ENCODE measurements at places on chromosomes 4 and X. TPM values are rescaled to one million over a fixed set of nuclear protein-coding genes. Genes with fewer than 3 reads are reported as not detected.
A peak's percentile ranks its signal among the peaks of the same experiment; 100 is the strongest.

GRCh38 chr4:54228056-54228527 is 1.0 kb upstream of the PDGFRA start:
- DNase-seq, result peak; percentile 70

- DNase-seq, result no peak
Measured at GRCh38 chr4:76726176-76726575, 171.8 kb downstream of the SOWAHB start.

DNA sequence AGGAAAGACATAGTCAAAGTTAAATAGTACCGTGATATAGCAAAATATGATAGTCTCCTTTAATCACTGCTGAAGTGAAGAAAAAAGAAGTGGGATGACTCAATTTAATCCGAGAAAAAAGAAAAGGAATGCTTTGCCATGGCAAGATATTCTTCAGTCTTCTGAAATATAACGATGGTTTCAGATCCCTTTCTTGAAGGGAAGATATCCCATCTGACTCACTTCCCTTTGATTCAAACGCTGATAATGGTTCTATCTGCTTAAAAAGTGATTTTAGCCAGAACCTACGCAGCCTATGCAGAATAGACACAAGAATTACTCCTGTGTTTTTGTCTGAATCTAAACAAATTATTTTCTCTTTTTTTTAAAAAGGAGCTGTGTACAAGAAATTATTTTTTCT is 68.1 kb upstream of the FTHL17 start:
- DNase-seq, result no peak

- DNase-seq, result peak; percentile 62
Measured at GRCh38 chr4:1693131-1693896, 9.2 kb upstream of the FAM53A start.

DNA sequence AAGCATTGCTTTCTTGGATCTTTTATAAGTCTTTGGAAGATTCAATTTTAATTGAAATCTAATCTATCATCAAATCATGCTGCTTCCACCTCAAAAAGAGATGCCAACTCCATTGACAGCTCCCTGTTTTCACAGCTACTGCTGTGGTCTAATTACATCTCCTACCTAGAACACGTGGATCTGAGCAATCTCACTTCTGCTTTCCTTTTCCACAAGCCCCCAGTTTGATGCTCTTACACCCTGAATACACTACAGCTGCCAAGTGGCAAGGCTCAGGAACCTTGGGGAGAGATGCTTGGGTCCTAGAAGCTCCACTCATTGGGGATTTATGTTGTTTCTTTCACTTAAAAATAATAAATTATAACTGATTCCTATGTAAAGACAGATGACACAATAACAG is 172.0 kb downstream of the CFAP299 start:
- no peak for DNase-seq

The PF4V1 gene
- total RNA-seq, result not detected

DNA sequence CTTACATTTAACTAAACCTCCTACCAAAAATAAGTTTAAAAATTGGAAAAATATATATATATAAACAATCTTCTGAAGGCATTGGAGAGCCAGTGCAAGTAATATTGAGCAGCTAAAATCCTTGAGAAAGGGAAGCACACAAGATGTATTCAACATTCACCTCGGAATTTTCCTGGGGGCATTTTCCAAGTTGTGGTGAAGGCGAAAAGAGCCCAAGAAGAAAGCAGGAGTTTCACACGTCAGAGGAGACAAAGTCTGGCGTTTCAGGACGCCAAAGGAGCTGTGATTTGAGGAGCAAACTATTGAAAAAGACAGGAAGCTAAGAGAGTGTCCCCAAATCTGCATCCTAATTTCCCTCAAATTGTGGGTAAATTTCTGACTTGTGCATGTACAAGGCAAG is 9.1 kb upstream of the GASK1B start:
- no peak for DNase-seq

The GC gene
- total RNA-seq, result not detected

GRCh38 chr4:140005699-140006098 is 148.3 kb downstream of the MAML3 start:
- DNase-seq, result no peak

DNA sequence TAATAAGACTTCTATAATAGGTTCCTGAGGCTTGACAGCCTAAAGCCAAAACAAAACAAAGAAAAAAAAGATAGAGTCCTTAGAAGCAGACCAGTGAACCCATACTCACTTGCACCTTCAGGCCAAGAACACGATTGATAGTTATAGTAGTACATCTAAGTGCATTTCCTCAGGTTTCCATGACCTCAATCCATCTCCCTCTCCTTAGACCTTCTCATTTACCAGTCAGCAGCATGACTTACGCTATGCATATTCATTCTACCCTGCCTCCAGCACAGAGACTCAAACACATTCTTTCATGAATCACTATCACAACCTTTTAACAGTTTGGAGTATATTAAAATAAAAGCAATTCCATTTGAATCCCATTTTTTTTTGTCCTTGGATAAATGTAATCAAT is 855.6 kb downstream of the CCSER1 start:
- no peak for DNase-seq

The PPEF2 gene
- total RNA-seq, result not detected

The C4orf36 gene
- total RNA-seq, result not detected

- peak; percentile 23 for DNase-seq
Measured at GRCh38 chr4:17347445-17347844, 164.4 kb downstream of the QDPR start.

DNA sequence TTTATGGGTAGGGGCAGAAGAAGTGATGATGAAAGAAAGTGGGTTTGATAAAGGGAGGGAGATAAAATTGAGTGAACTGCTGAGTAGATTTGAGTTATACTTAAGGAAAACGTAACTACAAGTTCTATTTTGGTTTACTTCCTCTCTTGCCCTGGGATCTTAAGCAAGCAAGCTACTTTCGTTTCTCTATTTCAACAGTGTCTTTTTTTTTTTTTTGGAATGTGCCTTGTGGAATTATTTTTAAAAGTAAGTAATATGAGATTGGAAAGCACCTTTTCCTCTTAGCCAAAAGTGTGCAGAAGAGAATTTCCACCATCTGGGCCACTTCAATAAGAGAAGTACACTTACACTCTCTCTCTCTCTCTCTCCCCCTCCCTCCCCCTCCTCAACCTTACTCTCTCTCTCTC is 16.0 kb upstream of the C4orf36 start:
- DNase-seq, result no peak

All from colonic mucosa (tissue), 4 donors.